ENCODE measurements at places on chromosomes 13 and 19. TPM values are rescaled to one million over a fixed set of nuclear protein-coding genes. Genes with fewer than 3 reads are reported as not detected.

Gene CD79A
- total RNA-seq, result not detected

Gene PLPP2
- 101 TPM for total RNA-seq

Gene BICRA
- total RNA-seq, result 29.2 TPM

GRCh38 chr13:41827507-41828213 is 133.2 kb downstream of the VWA8 start:
- no peaks in the 10 kb centered on the region for H3K36me3 ChIP-seq
- no peak overlapping the region for H3K4me3 ChIP-seq
- no peaks in the 10 kb centered on the region for H3K27me3 ChIP-seq
- H3K27ac ChIP-seq, result no peak overlapping the region
- no peaks in the 10 kb centered on the region for H3K4me1 ChIP-seq

DNA sequence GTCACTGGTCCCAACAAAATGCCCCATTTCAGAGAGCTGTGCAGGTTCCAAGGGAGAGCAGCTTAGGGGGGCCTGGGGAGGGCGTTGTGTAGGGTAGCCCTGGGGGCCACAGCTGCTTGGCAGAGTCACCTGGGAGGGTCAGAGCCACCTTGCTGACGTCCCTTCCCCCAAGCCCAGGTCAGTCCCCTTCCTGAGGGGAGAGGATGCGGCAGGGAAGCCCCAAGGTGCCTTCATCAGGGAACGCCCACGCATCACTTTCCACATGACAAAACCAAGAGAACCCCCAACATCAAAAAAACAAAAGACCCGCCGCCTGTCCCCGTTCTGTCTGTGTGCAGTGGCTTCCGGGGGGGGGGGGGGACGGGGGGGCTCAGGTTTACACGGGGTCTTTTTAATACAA is 5.3 kb upstream of the UQCR11 start:
- H3K27me3 ChIP-seq, result no peaks in the 10 kb centered on the region
- H3K4me3 ChIP-seq, result no peak overlapping the region
- peaks cover 3% of the 10 kb centered on the region for H3K4me1 ChIP-seq
- H3K36me3 ChIP-seq, result peaks cover 34% of the 10 kb centered on the region
- H3K27ac ChIP-seq, result no peak overlapping the region

DNA sequence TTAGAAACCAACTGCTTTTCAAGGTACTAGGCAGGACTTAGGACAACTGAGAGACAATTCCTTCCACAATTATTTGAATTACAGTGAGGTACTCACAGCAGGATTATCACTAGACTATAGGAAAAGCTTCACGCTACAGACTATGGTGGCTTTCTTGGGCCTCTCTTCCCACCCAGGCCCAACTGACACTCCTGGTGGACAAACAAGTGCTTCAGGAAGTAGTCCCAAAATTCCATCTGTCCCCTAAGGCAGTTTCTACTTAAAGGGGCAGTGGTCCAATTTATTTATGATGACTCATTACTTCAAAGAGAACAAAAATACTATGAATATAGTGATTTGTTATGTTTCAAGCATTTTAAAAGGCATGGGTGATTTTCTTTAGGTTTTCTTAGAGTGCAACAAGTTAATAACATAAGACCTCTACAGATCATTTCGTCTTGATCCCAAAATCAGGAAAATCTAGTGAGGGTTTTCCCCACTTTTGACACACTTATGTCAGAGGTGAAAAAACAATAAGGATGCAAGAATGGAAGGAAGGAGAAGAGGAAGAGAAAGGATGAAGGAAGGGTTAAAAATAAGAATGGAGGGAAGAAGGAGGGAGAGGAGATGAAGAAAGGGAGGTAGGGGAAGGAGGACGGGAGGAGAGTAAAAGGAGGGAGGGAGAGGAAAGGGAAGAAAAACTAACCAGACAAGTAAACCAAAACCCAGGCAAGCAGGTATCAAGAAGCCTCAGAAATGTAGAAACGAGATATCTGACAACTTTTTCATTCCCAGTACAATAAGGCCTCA is 100.7 kb downstream of the SERP2 start:
- H3K36me3 ChIP-seq, result no peaks in the 10 kb centered on the region
- H3K4me1 ChIP-seq, result peaks cover 2% of the 10 kb centered on the region
- no peak overlapping the region for H3K4me3 ChIP-seq
- DNase-seq, result no peak

DNA sequence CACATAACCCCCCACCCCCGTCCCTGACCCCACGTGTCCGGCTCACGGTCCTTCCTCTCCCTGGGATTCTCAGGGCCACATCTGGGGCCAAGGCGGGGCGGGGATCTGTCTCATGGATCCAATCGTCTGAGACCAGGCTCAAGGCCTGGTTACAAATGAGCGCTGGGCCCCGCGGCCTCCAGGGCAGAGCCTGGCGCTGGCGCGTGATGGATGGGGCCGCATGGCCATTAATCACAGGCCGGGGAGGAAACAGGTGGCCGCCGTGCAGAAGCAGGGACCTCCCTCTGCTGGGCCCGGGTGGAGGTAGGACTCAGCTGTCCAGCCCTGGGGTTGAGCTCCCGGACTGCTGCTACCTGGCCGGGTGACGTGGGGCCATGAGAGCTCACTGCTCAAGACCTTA is 5.8 kb upstream of the TLE5 start:
- no peak overlapping the region for H3K27ac ChIP-seq
- H3K36me3 ChIP-seq, result no peaks in the 10 kb centered on the region
- H3K4me3 ChIP-seq, result no peak overlapping the region
- H3K4me1 ChIP-seq, result no peaks in the 10 kb centered on the region
- DNase-seq, result no peak

DNA sequence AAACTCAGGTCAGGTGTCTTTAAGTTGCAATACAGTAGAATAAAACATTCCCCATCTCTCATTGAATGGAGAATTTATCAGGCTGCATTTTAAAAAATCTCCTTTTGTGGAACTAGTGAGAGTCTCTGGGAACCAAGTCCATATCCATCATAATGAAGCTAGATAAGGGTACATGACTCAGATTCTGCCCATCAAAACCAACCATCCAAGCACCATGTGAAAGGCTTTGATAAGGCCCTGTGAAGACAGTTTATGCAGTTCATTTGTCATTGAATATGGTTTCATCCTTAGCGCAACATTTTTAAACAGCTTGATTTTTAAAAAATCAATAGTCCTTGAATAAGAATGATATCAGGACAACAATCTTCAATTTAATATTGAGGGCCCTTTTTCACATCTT is 56.3 kb upstream of the DIAPH3 start:
- no peak overlapping the region for H3K27ac ChIP-seq
- no peaks in the 10 kb centered on the region for H3K27me3 ChIP-seq
- no peak for DNase-seq
- H3K4me3 ChIP-seq, result no peak overlapping the region

Data from H1 (cell line).